ENCODE measurements at places on chromosomes 5 and 9.
A peak's percentile ranks its signal among the peaks of the same experiment; 100 is the strongest.

DNA sequence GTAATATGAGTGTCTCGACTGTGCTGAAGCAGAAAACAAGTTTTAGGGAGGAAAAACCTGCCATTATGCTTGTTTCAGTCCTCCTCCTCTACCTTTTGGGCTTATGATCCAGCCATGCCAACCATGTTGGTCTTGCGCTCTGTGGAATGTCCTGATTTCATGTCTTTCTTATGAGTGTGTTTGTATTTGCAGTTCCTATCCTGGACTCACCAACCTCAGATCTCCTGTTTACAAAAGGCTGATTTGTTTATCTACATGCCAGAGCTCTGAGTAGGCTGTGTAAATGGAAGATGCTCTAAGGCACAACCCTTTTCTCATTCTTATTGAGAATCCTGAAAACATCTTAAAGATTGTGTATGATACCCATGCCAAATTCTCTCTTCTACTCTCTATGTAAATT lies 138.6 kb downstream of the ARHGEF28 start:
- DNase-seq = no peak

GRCh38 chr5:177545487-177546257 lies 8.7 kb downstream of the FAM193B start:
- peak; percentile 86 for DNase-seq

- DNase-seq = no peak
Observed at GRCh38 chr9:112542593-112543292, 56.1 kb downstream of the KIAA1958 start.

DNA sequence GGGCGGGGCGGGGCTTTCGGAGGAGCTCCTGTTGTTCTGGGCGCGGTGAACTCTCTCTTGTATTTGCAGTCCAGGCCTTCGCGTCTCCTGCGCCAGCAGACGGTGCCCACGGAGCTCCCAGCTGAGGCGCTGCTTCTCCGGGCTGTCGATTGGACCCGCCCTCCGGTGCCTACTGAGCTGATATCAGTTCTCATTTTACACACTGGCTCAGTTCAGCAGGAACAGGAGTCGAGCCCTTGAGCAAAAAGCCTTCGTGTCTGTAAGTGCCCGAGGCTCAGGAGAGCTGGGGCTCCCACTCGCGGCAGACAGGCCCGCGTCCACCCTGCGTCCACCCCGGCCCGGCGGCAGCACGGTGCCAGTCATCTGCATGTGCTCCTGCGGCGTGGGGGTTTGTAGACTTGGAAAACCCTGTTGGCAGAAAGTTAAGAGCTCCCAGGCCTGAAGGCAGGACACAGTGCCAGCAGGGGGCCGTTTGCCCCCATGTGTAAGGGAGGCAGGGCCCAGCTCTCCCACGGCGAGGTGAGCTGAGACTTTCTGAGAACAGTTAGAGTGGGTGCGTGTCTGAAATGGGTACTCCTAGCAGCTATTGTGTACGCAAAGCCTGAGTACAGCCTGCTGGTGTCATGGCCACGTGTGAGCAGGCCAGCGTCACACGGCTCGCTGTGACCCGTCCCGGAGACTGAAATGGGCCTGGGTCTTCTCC lies 231.5 kb downstream of the FANCC start:
- DNase-seq = no peak

GRCh38 chr9:108476574-108476973 lies 379.2 kb downstream of the ACTL7B start:
- DNase-seq = no peak

GRCh38 chr5:3428334-3428733 lies 167.3 kb upstream of the IRX1 start:
- no peak for DNase-seq

GRCh38 chr5:176870110-176870591 lies 29.0 kb downstream of the HK3 start:
- DNase-seq = no peak

DNA sequence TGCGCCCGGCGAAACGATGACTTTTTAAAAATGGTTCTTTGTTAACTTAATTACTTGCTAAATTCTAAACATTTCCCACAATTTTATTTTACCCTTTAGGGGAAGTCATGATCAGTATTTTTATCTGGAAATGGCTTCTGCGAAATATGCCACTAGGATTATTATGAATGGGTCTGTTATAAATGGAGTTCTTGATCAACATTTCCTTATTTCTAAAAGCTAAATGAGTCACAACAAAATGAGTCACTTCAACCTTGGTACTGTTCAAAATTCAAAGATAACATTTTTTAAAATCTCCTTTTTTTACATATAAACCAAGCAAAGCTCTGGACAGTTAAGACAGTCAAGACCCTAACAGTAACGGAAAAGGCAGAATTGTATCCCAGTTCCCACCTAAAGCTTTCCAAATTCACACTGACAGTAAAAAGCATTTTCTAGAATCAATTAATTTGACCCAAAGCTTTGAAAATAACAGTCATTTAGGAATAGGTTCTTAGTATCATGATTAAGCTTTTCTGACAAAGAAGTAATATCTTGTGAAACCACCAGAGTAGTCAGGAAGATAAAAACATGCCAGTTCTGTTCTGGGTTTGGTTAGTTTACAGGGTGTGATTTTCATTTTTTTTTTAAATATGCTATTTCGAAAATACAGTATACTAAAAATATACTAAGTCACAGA lies 81.7 kb downstream of the LHFPL2 start:
- no peak for DNase-seq

DNA sequence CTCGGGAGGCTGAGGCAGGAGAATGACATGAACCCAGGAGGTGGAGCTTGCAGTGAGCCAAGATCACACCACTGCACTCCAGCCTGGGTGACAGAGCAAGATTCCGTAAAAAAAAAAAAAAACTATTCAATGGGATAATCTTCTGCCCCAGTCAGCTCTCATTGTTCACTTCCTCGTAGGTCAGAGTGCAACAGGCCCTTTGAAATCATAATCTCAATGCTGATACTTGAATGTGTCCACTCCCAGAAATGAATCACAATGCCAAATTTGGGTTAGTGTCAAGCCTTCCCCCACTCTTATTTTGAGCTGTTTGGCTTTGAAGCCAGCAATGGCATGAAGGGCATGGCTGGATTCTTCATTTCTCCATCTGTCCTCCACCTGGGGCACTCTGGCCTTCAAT lies 610.3 kb upstream of the KLF4 start:
- no peak for DNase-seq

Data from NB4 (cell line).